ENCODE measurements at places on chromosomes 13 and 19.

- peak; percentile 30 for DNase-seq
Measured at GRCh38 chr19:39671739-39672363, 16.1 kb downstream of the LGALS16 start.

- no peak for DNase-seq
Measured at GRCh38 chr13:52924289-52925148, 76.1 kb upstream of the PCDH8 start.

DNA sequence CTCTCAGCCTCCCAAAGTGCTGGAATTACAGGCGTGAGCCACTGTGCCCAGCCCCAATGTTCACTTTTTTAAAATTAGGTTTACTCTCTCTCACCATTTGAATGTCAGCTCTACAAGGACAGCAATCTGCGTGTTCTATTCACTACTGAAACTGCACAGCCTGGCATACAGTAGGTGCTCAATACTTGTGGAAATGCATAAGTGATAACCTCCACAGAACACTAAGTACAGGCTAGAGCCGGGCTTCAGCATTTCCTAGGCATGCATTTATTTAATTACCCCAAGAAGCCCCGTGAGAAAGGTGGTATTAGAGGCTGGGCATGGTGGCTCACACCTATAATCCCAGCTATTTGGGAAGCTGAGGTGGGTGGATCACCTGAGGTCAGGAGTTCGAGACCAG is 33.1 kb upstream of the TNFAIP8L1 start:
- no peak for DNase-seq

GRCh38 chr19:31546205-31546960 is 197.1 kb upstream of the TSHZ3 start:
- DNase-seq: no peak

GRCh38 chr13:25588336-25589060 is 216.7 kb downstream of the ATP8A2 start:
- DNase-seq: no peak

DNA sequence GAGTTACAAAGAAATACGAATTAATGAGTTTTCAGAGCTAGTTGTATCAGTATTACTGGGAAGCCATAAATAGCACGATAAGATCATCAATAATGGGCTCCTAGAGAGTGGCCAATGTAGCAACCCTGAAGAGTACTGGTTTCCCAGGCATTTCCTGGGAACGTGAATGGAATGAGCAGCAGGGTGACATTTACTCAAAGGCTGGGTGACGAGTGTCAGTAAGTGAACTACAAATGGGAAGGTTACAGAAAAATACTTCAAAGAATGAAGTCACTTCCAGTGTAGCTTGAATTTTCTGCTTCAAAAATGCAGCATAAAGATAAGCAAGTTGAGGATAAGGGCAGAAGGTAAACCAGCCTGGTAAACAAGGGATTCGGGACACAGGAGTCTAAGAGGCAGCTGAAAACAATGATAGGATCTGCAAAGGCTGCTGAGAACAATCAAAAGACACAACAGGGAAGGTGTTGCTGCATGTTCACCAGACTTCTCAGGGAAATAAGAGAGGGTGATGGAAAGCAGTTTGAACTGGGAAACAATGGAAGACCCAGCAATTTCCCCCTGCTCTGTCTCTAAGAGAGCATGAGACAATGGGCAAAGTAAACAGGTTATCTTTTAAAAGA is 48.6 kb upstream of the POSTN start:
- no peak for DNase-seq

DNA sequence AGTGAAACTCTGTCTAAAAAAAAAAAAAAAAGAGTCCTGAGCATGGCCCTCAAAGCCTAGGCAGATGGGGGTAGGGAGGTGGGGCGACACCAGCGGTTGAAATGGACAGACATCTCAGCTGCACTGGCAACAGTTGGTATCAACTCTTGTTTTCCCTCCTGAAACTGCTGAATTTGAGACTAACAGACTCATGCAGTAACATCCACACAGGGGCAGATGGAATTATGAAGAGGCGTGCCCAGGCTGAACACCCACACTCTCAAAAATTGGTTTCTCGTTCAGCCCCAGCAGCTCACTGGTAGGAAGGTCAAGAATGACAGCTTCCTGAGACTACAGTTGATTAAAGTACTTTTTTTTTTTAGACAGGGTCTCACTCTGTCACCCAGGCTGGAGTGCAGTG is 24.1 kb downstream of the PBX4 start:
- DNase-seq: no peak

Measured in SJSA1 (cell line).